ENCODE measurements at places on chromosomes 16 and 17.

DNA sequence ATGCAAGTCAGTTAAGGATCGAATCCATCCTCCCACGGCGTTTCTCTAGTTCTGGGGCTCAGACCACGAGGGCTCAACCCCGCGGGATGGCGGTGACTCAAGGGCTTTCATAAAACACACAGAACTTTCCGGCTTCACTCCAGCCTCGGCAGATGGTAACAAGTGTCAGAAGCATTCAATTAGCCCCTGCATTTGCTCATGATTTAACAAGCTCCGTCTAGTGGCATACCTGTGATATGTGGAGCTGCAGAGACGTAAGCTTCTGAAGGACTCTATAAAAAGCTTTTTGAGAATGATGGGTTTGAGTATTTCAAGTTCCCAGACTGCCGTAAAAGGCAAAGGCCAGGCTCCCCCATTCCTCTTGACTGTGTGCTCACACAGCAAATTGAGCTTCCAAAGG lies 91.3 kb upstream of the SEC14L1 start:
- peak; percentile 80 for DNase-seq

DNA sequence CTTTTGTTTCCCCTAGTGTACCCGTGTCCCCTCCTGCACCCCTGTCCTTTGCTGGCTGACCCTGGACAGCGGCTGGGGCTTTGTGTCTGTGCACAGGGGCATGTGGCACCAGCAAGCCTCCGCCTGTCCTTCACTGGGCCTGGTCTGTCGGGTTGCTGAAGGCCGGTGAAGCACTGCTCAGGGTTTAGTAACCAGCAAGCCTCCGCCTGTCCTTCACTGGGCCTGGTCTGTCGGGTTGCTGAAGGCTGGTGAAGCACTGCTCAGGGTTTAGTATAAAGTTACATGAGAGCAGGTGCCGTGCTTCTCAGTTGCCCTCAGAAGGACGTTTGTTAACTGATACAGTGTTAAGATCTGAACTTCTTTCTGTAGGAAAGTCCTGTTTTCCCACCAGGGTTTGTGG lies 33.8 kb downstream of the DEF8 start:
- no peak for DNase-seq

GRCh38 chr17:49522357-49522890 lies 27.3 kb downstream of the NGFR start:
- no peak for DNase-seq

GRCh38 chr17:81246679-81247338 lies 7.7 kb downstream of the NDUFAF8 start:
- no peak for DNase-seq

DNA sequence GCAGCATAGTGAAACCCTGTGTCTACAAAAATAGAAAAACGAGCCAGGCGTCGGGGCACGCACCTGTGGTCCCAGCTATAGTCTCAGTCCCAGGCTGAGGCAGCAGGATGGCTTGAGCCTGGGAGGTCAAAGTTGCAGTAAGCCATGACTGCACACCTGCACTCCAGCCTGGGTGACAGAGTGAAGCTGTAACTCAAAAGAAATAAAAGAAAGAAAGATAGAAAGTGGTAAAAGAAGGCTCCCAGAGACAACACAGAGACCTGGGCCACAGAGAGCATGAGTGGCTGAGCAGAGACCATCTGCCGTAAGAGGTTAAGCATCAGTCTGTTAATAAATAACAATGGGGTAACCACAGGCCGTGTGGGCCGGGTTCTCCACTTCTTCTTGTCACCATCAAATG lies 15.3 kb upstream of the HEXD start:
- no peak for DNase-seq

- no peak for DNase-seq
Measured at GRCh38 chr16:12228079-12228601, 251.6 kb downstream of the SNX29 start.

DNA sequence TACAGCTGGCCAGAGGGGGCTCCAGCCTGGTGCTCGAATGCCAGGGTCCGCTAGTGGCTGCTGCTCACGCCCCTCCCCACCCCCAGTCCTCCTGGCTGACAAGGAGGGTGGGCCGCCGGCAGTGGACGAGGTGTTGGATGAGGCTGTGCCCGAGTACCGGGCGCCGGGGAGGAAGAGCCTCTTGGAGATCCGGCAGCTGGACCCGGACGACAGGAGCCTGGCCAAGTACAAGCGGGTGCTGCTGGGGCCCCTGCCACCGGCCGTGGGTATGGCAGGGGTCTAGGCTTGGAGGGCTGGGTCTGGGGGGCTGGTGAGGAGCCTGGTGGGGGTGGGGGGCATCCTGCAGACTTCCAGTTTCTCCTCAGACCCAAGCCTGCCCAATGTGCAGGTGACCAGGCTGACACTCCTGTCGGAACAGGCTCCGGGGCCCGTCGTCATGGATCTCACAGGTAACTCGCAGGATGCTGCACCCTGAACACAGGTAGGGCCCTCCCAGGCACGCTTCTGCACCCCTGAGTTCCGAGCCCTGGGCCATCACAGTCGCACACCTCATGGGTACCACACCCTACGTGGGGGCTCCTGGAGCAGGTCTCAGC lies 1.2 kb upstream of the PDIA2 start:
- DNase-seq = no peak

- no peak for DNase-seq
Measured at GRCh38 chr17:21495281-21495680, 119.1 kb downstream of the KCNJ12 start.

DNA sequence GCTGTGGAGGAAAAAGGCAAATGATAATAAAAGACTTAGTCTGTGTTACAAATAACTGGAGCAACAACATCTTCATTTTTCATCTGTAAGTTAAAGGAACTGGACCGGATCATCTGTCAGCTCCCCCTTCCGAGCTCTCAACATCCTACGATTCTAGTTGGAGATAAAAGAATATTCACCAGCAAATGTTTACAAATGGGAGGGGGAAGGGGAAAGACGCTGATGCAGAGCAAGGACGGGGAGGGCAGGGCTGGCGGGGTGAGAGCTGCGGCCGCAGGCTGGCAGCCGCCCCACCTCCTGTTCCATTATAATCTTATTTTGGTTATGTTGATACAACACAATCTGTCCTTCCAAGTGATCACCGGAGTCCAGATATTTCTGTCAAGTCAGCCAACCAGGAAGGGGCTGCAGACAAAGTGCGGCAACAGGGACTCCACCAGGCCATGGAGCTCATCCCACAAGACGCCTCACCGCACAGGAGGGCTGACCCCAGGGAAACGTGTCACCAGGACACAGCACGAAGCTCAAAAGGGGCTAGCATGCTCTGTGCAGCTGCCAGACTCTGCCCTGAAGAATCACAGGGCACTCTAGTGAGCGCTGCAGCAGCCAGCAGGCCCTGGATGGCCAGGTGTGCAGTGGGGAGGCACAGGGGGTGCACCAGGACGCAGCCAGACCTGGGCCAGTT lies 19.7 kb downstream of the FBXO31 start:
- no peak for DNase-seq

- no peak for DNase-seq
Measured at GRCh38 chr16:31869511-31870201, 4.0 kb upstream of the ZNF267 start.

DNA sequence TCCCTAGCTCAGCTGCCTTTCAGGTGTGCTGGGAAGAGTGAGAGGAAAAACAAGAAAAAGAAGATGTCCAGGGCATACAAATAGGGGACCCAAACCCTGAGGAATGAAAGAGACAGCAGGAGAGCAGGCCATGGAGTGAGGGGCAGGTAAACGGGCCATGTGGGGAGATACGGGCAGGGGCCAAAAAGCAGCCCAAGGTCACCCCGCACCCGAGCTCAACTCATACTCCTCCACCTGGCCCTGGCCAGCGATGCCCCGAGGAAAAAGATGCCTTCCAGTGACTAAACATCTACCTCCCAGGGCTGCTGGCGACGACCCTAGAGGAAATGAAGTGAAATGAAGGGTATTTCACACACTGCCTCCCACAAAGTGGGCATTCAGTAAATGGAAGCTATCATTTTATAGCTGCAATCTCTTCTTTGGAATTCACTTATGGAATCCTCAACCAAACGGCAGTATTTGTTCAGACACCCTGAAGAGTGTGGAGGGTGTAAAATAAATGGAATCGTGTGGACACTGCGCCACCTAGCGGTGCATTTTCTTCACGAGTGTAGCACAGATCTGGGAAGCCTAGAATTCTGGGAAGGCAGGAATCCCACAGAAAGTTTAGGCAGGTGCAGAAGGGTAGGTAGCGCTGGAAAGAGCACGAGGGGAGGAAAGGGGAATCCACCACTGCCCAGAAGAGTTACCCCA lies 14.9 kb downstream of the ELAC2 start:
- peak; percentile 79 for DNase-seq

DNA sequence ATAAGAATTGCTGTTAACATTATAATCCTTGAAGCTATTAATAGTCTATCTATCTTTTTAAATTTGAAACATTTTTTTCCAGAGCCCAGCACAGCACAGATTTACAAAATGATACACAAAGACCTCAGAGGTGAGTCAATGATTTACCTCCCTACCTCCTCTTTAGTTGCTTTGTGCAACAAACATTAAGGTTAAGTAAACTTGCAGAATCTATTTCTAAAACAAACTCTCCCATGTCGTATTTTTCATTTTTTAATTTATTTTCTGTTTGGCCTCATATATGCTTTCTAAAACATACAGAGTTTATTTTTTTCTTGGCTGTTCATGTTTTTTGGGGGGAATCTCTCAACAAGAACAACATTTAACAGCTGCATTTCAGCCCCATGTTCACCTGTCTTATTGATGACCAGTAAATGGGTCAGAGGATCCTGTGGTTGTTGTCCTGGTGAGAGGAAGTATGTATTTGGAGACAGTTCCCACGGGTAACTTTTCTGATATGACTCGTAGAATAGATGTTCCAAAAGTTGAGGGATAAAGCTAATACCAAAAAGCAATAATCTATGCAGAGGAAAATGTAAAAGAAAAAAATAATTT lies 42.6 kb downstream of the ABCA9 start:
- DNase-seq = no peak

- DNase-seq = no peak
Measured at GRCh38 chr17:43608313-43608712, 53.4 kb downstream of the MEOX1 start.

DNA sequence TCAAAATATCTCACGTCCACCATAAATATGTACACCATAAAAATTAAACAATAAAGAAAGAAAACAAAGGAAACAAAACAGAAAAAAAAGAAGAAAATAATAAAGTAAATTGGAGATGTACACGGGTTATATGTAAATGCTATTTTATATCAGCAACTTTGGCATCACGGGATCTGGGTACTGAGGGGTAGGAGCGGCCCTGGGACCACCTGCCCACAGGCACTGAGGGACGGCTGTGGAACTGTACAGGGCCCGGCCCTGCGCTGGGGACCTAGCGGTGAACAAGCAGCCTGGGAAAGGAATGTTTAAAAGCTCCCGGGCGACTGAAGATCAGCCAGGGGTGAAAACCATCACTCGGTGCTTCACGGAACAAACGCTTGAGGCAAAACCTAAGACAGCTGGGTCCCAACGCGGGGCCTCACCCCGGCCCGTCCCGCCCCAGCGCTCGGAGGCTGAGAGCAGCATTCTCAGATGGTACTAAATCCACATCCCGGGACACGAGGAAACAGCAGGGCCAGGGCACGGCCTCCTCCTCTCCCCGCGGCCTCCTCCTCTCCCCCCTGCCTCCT lies 31.2 kb downstream of the NXN start:
- DNase-seq = no peak

- no peak for DNase-seq
Measured at GRCh38 chr17:50464736-50465135, 3.9 kb downstream of the CHAD start.

DNA sequence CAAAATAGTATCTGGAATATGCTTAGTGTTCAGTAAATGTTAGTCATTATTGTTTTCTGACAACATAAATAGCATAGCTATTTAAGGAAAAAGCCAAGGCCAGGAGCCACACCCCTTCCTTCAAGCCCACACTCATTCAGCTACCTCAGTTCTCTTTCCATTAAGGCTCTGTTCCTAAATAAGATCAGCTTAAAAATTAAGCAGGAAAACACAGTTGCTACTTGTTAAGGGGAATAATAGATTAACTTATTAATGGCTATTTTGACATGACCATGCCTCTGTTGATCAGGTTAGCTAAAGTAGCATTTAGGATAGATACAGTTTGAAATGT lies 158.1 kb downstream of the CHD9 start:
- DNase-seq = no peak

- DNase-seq = peak; percentile 20
Measured at GRCh38 chr16:88815901-88816589, 4.3 kb upstream of the APRT start.

DNA sequence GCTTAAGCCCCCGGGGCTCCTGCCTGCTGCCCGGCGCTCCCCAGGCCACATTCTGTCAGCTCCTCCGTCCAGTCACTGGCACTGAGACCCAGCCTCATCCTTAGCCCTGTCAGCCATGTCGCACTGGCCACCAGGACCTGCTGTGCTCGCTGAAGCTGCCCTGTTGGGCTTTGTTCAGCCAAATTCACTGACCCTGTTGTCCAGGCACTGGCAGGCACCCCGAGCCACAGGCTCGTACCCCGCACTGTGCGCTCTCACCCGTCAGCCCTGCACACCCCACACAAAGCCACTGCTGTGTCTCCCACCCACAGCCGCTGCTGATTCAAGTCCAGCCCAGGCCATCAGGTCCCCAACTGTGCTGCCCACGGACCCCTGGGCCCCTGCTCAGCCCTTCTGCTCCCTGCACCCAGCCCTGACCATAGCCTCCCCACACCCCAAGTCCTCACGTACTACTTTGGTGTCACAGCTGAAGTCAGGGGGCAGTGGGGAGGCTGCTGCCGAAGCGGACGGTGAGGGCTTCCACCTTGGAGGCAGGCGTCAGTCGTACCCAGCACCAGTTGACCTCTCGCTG lies 131.5 kb upstream of the CHMP6 start:
- DNase-seq = no peak

- DNase-seq = no peak
Measured at GRCh38 chr16:66152823-66153393, 213.6 kb upstream of the CDH5 start.

DNA sequence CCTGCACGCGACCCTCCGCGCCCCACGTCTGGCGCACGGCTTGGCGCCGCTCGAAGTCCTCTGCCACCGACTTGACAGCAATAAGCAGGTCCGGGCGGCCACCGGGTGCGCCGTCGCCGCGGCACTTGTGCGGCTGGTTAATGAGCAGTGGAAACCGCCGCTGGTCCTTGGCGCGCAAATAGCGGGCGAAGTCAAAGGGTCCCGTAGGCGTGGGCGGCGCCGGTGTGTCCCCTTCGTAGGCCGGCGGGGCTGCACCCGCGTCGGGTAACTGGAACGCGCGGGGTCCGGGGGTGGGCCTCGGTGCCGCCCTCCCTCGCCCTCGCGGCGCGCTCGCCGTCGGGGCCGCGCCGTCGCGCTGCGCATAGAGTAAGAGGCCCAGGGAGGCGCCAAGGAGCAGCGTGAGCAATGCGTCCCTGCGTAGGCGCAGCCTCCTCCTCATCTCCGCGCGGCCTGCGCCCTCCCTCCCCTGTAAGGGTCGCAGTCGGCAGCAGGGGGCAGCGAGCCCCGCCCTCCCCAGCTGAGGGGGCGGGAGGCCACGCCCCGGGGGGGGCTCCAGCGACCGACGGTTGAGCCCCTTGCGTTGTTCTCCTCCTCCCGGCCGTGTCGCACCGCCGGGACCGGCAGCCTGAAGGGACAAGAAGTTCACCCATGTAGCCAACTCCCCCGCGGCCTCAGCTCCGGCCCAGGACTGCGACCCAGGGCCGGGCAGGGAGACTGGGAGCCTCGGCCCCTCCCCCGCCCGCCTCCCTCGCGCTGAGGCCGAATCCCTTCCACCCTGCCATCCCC lies 558 bp downstream of the B3GNT9 start:
- peak; percentile 25 for DNase-seq

Measured in NCI-H1694 (cell line).